Stimulated activated CD4-positive, alpha-beta T cell treated with anti-CD3 and anti-CD28 coated beads, Interleukin-15, amount 100 ng/mL, for 24 hours (primary cell): ENCODE measurements at places on chromosomes 12 and 14.

DNA sequence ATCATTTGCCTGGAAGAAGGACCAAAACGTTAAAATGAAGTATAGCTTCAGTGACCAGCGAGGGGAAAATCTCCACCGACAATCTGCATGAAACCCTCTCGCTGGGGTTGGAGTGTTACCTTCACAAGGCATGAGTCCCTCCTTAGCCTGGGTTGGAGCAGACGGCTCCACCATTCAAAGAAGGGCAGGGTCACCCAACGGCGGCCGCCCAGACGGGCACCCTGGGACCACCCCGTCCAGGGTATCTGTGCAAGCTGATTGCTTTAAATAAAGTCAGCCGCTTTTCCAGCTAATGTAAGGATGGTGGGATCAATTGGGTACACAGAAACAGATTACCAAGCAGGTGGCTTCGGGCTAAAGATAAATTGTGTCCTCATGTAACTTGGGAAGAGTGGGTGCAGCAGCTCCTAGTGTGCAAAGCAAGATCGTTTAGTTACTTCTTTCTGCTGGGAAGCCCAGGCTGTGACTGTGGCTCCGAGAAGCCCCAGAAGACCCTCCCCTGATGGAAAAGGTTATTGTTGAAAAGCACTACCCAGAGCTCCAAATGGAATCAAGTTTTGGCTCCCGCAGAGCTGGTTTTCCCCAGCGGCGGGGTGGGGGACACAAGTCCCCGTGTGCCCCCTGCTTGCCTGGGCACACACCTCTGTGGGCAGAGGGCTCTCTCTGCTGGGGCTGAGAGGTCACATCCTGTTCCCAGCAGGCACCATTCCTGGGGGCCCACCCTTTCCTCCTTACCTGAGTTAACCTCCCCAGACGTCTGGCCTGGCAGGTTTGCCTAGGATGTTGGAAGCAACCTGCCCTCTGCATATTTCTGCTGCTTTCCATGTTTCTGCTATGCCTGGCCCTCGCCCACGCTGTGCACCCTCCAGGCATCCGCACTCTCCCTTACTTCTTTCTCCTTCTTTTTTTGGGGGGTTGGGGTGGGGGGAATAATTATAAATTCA is 318.6 kb upstream of the DIO3 start:
- DNase-seq: no peak

DNA sequence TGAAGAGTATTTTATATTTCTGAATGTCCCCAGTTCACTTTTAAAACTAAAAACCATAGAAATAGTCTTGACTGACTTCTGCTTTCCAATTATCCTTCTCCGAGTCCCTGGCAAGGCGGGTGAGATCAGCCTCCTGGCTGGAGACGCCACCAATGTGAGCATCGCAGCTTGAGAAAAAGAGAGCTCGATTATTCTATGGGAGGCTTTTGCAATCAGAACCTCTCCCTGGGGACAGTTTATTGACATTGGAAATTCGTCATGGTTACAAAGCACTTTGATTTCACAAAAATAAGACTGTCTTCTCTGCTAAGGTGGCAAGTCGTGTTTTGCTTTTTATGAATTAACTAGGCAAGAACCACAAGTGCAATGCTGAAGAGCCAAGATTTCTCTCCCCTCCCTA is 23.6 kb upstream of the GPHB5 start:
- DNase-seq: no peak

DNA sequence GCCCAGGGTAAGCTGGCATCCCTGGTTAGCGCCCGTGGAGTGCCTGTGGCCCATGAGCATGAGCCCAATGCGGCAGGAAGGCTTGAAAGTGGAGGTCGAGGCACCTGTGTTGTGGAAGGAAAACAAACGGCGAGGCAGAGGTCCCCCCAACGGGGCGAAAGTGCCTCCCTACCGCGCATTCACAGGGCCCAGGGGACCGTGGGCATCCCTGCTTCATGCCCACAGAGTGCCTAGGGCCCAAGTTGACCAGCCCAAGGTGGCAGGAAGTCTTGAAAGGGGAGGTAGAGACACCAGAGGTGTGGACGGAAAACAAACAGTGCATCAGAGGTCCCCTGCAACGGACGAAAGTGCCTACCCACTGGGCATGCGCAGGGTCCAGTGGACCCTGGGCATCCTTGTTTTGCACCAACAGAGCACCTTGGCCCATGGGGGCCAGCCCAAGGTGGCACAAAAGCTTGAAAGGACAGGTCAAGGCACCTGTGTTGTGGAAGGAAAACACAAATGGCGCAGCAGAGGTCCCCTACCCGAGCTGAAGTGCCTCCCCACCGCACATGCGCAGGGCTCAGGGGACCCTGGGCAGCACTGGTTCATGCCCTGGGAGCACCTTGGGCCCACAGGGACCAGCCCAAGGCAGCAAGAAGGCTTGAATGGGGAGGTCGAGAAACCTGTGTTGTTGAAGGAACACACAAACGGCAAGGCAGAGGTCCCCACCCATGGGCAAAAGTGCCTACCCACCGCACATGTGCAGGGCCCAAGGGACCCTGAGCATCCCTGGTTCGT is 377.5 kb downstream of the ALG10 start:
- peak; percentile 0 for DNase-seq

DNA sequence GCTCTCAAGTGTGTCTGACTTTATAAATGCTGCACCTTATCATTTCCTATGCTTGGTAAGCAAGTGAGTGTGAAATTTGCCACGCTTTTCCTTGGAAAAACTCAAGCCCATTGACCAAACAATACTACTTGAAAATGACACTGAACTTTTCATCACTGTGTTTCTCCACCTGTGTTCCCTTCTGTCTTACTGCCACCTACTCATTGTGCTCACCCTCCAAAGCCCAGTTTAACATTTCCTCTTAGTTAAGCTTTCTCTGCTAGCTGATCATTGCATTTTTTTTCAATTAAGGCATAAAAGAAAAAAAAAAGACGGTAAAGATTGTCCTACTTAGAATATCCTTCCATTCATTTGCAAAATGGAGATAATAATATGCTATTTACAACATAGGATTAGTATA is 445.7 kb downstream of the DPF3 start:
- no peak for DNase-seq

GRCh38 chr12:53492830-53493609 is 6.2 kb downstream of the MAP3K12 start:
- DNase-seq: peak; percentile 90

GRCh38 chr12:102300824-102301461 is 103.3 kb upstream of the PMCH start:
- DNase-seq: peak; percentile 1

DNA sequence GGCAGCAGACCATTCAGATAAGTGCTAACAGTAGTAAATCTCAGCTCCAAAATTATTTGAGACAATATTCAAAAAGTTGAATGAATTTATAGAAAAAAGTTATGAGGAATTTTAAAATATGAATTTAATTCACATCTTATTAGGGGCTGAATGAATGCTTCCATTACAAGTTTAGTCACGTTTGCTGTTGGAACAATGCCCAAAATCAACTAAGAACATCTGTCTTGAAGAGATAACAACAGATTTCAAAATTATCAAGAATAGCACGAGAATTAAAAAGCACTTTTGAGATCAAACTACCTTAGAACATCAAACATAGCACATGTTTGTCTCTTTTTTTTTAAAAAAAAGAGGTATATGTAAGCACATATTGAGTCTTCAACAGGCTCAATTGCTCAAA is 115.4 kb upstream of the PPFIA2 start:
- no peak for DNase-seq

- DNase-seq: no peak
These were observed 459.2 kb downstream of the RAD51B start for GRCh38 chr14:68278576-68279436.

DNA sequence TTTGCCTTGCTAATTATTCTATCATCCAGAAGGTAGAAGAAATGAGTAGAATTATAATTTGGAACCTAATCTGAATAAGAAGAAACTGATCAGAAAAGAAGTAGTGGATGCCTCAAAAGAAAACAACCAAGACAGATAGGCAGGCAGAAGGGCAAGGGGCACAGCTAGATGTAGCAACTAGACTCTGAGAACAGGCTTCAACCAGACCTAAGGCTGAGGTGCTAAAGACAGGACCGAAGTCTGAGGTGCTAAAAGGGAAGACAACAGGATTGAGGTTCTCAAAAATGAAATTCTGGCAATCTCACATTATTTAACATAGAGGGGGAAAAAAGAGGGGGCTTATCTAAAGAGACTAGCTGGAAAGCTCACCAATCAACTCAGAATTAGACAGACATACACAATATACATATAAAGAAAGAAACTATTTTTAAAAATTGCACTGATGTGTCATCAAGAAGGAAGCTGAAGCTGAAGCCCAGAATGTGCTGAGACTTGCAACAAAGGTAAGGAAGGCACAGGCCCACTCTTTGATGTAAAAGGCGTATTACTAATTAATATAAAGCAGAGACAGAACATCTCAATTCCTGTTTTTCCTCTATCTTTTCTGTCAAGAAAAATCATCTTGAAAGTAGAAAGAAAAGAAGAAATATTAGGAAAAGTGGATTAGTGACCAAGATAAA is 43.8 kb upstream of the CSRNP2 start:
- DNase-seq: no peak

- DNase-seq: no peak
These were observed 36.4 kb upstream of the AEBP2 start for GRCh38 chr12:19402743-19403431.

- DNase-seq: no peak
These were observed 75.8 kb downstream of the RIN3 start for GRCh38 chr14:92589213-92589852.

- no peak for DNase-seq
These were observed 7.6 kb downstream of the CEP170B start for GRCh38 chr14:104872469-104873341.

DNA sequence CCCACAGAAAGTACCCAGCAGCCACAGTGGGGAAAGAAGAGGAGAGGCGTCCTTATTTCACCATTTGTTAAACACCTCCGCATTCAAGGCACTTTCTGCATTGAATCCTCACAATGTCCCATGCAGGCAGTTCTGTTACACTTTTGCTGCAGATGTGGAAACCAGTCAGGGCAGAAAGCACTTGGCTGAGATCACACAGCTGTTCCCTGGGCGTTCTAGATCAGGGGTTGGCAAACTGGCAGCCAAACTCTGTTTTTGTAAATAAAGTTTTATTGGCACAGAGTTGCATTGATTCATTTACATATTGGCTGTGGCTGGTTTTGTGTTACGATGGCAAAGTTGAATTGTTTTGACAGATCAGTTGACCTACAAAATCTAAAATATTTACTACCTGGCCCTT is 20.1 kb downstream of the FOXN4 start:
- no peak for DNase-seq

DNA sequence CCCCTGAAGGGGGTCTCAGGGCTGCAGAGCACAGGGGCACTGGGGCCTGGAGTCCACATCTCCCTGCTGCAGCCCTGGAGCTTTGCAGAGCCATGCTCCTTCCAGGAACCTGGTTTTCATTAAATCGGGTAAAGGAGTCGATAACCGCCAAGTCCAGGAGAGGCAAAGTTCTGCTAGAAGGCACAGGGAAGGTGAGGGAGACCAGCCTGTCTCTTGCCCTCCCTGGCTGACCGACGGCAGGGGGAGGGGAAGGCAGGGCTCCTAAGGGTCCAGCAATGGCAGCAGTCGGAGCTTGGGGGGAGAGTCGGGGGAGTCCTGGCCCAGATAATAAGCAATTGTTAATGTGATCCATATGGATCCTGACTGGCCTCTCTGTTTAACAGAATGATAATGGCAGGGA is 3.0 kb downstream of the FIGNL2 start:
- no peak for DNase-seq

GRCh38 chr12:77833329-77833728 is 2.6 kb downstream of the NAV3 start:
- DNase-seq: no peak

GRCh38 chr14:89419973-89420482 is 3.0 kb upstream of the FOXN3 start:
- DNase-seq: no peak

DNA sequence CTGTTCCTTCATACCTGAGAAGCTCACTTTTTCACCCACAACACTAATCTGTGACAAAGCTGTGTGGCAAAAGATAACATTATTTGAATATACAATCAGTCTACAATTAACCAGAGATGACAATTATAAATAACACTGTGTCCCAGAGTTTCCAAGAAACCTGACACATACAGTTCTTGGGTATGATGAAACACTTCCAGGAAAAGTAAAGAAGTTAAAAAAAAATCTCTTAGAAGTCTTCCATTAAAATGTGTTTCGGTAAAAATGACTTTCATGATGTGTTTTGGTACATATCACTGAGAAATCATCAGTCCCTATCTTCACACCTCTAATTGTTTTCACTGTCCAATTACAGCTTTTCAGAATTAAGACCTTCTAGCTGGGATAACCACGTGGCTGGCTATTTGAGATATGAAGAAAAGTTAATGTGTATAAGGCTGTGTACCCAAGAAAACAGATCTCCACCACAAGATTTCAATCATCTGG is 390.2 kb downstream of the SOX5 start:
- DNase-seq: no peak

GRCh38 chr12:122681814-122682213 is 21.3 kb downstream of the HCAR2 start:
- no peak for DNase-seq

- no peak for DNase-seq
These were observed 428.2 kb downstream of the ATP23 start for GRCh38 chr12:58369576-58369975.

- DNase-seq: no peak
These were observed 45.0 kb upstream of the OR6J1 start for GRCh38 chr14:22689199-22689598.

GRCh38 chr14:60309867-60310552 is 61.0 kb downstream of the PPM1A start:
- DNase-seq: no peak

- DNase-seq: no peak
These were observed 30.6 kb upstream of the EID3 start for GRCh38 chr12:104272938-104273337.

- no peak for DNase-seq
These were observed 442.7 kb upstream of the FLRT2 start for GRCh38 chr14:85087201-85087600.

DNA sequence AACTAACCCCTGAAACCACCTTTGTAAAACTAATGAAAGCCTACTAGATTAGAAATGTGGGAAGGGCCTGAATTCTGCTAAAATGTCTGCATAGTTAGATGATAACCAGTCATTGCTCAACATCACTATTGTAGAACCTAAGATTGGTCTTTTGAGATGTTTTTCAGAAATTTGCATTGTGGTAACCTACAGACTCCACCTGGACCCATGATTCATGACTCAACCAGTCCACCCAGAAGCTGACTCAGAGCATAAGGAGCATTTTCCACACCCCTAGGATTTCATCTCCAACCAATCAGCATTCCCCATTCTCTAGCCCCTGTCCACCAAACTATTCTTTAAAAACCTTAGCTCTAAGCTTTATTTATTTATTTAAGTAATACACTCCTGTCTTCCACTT is 30.4 kb upstream of the CHGA start:
- DNase-seq: no peak

DNA sequence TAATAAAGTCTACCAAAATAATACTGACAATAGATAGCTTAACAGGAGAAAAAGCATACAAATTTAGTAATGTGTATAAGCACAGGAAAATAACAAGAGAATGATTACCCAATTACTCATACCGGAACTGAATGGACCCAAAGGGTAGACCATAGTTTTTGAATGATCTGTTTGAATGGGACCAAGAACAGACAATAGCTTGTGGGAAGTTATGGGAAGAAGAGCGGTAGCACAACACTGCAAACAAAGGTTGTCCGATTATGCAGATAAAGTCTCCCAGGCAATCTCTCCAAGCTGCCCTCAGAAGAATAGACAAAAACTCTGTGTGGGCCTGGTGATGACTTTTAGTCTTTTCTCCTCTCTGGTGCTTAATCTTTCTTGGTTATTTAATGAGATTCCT is 96.6 kb upstream of the NEDD1 start:
- DNase-seq: no peak
